ENCODE measurements at places on chromosomes 7 and 10.
A peak's percentile ranks its signal among the peaks of the same experiment; 100 is the strongest.

- no peak for DNase-seq
Measured at GRCh38 chr10:70729763-70730357, 55.3 kb downstream of the TBATA start.

- DNase-seq = no peak
Measured at GRCh38 chr10:4191354-4191753, 406.3 kb upstream of the KLF6 start.

DNA sequence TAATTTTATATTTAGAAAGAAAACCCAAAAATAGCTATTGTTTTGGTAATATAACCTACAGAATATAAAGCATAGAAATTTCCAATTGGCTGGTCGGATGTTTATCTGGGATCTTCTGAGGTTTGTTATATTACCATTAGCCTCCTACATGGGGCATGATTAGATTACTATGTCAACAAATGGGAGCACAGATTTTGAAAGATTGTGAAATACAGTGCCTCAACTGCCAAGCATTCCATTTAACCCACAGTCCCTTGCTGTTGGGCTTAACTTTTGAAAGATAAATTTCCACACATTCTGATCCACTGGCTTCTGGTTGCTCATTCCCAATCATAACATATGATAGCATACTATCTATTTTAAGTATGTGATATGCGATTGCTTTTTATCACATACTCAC lies 455.4 kb upstream of the C7orf33 start:
- no peak for DNase-seq

DNA sequence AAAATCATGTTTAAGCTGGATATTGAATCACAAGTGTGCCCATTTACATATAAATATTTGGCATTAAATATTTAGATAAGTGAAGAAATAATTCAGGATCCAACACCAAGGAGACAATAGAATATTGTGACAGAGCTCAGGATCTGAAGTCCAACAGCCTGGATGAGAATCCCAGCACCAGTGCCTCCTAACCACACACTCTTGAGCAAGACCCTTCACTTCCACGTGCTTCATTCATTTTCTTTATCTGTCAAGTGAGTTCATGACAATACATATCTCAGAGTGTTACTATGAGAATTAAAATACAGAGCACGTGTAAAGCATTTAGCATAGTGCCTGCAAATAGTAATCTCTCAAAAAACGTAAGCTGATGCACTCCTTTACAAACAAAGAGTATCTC lies 78.4 kb upstream of the IKZF1 start:
- DNase-seq = no peak

- no peak for DNase-seq
Measured at GRCh38 chr7:68107968-68108367, 1111.3 kb downstream of the TYW1 start.

DNA sequence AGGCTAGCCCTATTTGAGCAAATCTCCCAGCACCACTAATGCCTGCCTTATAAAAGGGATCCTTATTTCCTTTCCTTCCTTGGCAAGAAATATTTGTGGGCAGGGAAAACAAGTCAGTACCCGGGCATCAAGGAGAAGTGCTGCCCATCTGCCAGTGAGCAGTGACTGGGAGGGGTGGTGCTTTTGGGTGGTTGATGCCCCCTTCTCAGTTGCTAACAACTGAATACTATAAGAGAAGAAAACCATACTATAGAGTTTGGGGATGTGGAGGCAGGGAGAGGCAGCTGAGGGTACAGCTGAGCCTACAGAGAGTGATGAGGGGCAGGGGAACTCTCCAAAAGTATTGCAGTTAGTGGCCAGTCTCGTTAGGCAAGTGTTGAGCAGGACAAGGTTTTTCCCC lies 39.3 kb downstream of the OGDH start:
- DNase-seq = no peak

GRCh38 chr7:92880212-92881090 lies 44.1 kb upstream of the CDK6 start:
- DNase-seq = no peak

GRCh38 chr10:52030051-52030790 lies 283.9 kb upstream of the DKK1 start:
- DNase-seq = no peak

GRCh38 chr10:99629625-99629978 lies 9.4 kb upstream of the SLC25A28 start:
- no peak for DNase-seq

- no peak for DNase-seq
Measured at GRCh38 chr10:11009471-11010308, 8.0 kb upstream of the CELF2 start.

GRCh38 chr10:110209454-110209925 lies 2.1 kb downstream of the MXI1 start:
- DNase-seq = peak; percentile 44

DNA sequence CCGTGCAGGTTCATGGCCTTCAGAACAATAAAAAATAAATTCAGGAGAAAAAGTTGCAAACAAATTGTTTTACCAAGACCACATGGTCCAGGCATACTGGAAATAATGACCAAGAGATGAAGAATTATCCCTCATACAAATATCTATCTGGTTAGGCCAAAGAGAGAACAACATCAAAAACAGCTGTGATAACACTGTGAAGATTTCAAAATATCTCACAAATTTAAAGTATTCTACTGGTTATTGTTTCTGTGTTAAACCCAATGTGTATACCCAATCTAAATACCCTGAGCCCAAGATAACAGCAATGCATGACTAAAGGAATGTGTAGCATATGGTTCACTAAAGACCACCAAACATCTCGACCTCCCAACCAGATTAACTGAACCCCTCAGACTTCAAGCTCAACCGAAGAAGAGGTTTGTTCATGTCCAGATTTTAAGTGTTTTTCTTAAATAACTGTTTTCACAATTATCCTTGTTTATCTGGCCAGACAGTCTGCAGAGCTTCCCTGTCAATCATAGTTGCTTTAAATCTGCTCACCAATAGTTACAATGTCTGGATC lies 10.9 kb downstream of the OR9A2 start:
- no peak for DNase-seq

GRCh38 chr7:100568896-100569844 lies 4.5 kb downstream of the SAP25 start:
- no peak for DNase-seq

- DNase-seq = no peak
Measured at GRCh38 chr7:112145206-112145605, 61.0 kb downstream of the DOCK4 start.

DNA sequence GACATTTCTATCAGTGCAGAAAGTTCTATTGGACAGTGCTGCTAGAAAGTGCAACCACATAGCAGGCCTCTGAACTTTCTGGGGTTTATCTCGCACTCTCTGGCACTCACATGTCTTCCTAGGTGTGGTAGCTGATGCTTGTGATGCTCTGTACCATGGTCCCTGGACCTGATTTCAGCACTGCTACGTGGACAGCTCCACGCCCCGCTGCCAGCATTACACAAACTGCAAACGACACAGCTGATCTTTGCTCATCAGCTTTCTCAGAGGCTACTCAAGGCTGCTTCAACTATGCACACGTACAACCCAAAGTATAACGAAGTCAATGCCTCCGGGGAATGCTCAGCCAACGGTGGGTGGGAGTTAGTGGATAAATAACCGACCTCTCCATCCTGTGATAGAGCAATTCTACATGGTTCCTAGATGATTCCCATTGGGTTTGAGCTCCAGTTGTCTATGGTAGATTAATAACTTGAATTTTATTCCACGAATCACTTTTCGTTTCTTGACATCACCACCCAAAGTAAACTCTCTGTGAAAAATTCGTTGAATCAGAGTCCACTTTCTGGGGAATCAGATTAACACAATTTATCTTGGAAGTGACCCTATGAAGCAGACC lies 302.5 kb downstream of the ACTR3B start:
- DNase-seq = no peak

GRCh38 chr10:29411666-29412315 lies 122.9 kb downstream of the LYZL1 start:
- no peak for DNase-seq

DNA sequence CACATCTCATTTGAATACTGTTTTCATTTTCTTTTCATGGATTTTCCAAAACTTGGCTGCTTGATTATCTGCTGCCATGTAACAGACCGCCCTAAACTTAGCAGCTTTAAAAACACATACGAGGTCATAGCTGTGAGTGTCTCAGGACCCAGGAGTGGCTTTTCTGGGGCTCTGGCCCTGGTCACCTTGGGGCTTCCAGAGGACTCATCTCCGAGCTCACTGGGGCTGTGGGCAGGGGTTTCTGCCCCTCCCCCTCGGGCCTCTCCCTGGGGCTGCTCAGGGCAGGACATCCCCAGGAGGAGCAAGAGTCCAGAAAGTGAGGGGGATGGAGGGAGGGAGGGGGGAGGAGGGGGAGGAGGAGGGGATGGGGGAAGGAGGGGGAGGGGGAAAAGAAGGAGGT lies 77.0 kb downstream of the NKX6-2 start:
- DNase-seq = no peak

DNA sequence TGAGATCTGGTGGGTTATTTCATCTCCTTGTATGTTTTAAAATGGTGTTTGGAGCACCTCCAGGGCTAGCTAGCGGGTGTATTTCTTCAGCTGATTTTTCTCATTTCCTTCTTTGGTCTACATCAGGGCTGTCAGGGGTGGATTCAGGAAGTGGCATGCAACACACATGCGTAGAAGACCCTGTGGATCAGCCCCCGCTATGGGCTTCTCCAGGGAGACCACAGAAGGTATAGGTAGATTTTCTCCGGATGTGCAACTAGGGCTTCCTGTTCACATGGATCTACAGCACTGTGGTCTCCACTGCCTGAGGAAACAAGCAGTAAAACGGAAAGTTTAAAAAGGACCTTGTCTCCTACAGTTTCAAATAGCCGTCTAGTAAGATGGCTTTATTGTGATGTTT lies 10.4 kb downstream of the NUB1 start:
- no peak for DNase-seq

DNA sequence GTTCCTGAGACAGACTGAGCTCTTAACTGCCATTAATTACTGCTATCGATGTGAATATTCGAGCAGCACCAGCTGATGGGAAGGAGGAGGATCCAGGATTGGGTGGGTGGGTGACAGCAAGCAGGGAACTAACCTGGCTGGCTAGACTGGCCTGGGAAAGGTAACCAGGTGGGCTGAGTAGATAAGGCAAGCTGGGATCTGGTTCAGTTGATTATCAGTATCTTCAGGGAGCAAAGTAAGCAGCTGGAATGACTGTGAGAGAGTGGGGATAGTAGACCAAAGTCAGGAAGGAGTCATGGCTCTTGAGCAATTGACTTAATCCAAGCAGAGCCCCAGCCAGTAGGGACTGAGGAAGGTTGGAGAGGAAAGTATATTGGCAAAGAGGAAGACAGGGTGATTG lies 46.9 kb upstream of the KMT2E start:
- no peak for DNase-seq

GRCh38 chr7:4856336-4857057 lies 5.3 kb downstream of the PAPOLB start:
- no peak for DNase-seq

- DNase-seq = no peak
Measured at GRCh38 chr7:102859084-102859798, 53.6 kb upstream of the LRRC17 start.

GRCh38 chr10:69890065-69890847 lies 88.5 kb downstream of the COL13A1 start:
- DNase-seq = no peak

DNA sequence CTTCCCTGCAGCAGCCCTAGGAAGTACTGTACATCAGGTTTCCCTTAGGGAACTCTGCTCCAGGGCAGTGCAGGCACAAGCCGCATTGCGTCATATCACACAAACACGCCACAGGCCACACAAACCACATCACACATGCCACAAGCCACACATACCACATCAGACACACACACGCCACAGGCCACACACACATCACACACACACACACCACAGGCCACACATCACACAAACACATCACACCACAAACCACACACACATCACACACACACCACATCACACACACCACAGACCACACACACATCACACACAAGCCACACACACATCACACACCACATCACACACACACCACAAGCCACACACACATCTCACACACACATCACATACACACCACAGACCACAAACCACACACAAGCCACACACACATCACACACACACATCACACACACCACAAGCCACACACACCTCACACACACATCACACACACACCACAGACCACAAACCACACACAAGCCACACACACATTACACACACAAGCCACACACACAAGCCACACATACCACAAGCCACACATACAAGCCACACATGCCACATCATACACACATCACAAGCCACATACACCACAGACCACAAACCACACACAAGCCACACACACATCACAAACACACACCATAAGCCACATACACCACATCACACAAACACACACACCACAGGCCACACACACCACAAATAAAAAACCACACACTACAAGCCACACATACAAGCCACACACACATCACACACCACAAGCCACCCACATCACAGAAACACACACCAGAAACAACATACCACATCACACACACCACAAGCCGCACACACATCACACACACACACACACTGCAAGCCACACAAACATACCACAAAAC lies 53.4 kb downstream of the TMEM209 start:
- DNase-seq = no peak

DNA sequence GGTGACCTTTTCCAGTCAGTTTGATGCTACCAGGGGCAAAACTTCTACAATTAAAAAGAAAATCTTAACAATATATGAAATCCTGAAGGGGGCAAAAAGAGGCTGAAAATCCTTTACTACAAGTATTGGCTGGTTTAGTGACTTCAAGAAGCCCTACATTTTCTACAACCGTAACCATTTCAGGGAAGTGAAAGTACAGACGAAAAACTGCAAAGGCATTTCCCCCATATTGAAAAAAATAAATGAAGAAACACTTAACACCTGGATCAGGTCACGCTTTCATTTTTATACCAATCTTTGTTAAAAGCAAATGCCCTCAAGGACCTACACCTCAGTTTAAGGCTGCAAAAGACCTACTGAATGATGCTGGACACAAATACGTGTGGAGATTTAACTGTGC lies 38.6 kb downstream of the IL6 start:
- no peak for DNase-seq

DNA sequence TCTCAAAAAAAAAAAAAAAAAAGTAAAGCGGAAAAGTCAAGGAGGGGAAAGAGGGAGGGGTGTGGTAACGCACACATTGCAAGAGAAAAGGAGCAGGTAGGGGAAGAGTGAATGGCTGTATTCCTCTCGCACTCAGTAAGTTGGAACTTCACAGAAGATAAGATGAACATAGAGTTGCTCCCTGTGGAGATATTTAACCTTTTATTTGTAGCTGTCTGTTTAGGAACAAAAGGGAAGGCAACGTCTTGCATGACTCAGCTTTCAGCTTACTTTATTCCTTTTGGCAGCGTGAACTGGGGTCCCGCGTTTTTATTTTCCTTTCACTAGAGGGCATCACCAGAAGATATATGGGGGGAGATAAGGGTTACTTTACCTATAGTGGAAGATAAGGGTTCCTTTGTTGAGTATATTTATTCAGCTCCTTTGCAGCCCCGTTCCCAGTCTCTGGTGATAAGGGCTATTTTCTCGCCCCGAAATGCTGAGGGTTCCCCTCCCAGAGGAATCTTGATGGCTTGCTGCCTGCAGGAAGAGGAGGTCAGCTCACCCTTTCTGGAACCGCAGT lies 78.5 kb downstream of the APBB1IP start:
- DNase-seq = no peak

All from stimulated activated CD4-positive, alpha-beta T cell treated with anti-CD3 and anti-CD28 coated beads, TNF-alpha, amount 100 ng/mL, for 1 hour (primary cell).